ENCODE measurements at places on chromosomes 3 and 15.

- no peak overlapping the region for H3K27ac ChIP-seq
- H3K4me3 ChIP-seq, result no peak overlapping the region
- H3K4me1 ChIP-seq, result peaks cover 20% of the 10 kb centered on the region
- no peak for DNase-seq
- H3K27me3 ChIP-seq, result peaks cover 7% of the 10 kb centered on the region
These were observed 50.3 kb downstream of the LHFPL4 start for GRCh38 chr3:9503283-9503682.

GRCh38 chr3:174325834-174326700 is 533.1 kb upstream of the NAALADL2 start:
- no peak for DNase-seq
- no peak overlapping the region for H3K4me3 ChIP-seq
- H3K27ac ChIP-seq, result no peak overlapping the region
- H3K36me3 ChIP-seq, result no peaks in the 10 kb centered on the region

DNA sequence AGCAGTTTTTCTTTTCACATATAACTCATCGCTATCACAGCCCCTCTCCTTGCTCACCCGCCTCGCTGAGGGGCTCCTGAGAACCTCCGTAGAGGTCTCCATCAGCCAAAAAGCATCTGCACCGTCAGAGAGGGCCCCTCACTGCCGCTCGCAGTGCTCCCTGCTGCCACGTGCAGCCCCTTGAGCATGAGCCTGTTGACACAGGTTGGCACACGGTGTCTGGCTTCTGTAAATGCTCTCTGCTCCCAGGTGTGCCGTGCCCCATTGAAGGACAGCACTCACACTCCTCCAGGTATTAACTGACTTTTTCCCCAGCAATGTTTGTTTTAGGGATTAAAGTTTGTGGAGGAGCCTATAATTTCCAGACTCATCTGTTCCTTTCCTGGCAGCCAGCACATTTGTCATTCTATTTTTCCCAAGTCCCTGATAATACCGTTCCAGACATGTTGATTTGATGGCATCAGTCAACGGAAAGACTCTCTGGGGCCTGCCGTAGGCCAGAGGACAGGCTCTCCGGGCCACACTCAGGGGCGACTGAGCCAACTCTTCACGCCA is 2.1 kb upstream of the FURIN start:
- no peak overlapping the region for H3K4me3 ChIP-seq
- no peak for DNase-seq
- peaks cover 90% of the 10 kb centered on the region for H3K4me1 ChIP-seq
- H3K27me3 ChIP-seq, result no peaks in the 10 kb centered on the region

DNA sequence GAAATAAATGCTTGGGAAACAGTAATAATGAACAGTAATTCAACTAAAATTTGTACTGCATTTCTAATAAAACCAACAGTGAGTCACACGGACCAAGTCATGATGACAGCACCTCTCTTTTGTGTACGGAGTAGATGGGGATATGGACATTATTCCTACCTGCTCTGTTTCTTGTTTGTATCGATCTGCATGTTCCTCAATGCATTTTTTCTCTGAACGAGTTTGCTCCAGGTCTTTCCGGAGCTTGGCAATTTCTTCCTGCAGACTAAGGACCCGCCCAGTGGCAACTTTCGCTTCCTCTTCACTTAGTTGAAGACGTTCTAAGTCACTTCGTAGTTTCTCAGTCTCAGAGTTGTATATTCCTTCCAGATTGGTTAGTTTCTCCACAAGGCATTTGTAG is 74.4 kb upstream of the MYO5C start:
- no peak overlapping the region for H3K27ac ChIP-seq
- H3K4me1 ChIP-seq, result no peaks in the 10 kb centered on the region
- no peaks in the 10 kb centered on the region for H3K36me3 ChIP-seq

- peaks cover 21% of the 10 kb centered on the region for H3K4me1 ChIP-seq
- DNase-seq, result no peak
- H3K4me3 ChIP-seq, result no peak overlapping the region
- peak overlapping the region; percentile 81 for H3K27ac ChIP-seq
These were observed 75.0 kb downstream of the BFSP2 start for GRCh38 chr3:133474817-133475216.

- no peak overlapping the region for H3K4me3 ChIP-seq
- H3K36me3 ChIP-seq, result no peaks in the 10 kb centered on the region
- H3K4me1 ChIP-seq, result no peaks in the 10 kb centered on the region
- no peak for DNase-seq
- H3K27ac ChIP-seq, result no peak overlapping the region
- no peaks in the 10 kb centered on the region for H3K27me3 ChIP-seq
These were observed 589.7 kb upstream of the KCNMB2 start for GRCh38 chr3:177946497-177946896.

DNA sequence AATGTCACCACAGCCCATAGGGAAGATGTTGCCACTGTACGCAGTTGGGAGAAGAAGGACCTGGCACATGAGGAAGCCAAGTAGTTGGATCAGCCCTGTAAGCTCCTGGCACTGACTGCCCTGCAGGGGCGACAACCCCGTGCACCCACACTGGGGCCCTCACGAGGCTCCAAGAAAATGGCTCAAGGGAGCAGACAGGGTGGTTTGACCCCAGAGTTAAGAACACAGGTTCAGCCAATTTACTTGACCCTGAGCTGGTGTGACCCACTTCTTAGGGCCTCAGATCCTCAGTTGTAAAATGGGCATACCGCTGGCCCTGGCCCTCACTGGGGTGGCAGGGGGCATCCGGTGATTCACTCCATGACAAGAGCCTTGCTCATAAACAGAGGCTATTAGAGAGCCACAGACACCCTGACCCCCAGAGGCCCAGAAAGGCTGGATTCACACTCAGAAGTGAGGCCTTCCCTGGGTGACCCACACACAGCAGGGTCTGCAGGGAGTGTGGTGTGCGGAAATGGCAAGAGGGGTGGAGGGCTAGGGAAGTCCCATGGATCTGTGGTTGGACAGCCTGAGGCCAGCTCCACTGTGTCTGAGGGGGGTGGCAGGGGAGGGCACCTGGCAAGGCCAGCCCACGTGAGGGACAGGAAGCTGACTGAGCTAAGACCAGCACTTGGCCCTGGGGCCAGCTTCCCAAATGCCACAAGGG is 1.7 kb upstream of the HHATL start:
- H3K4me1 ChIP-seq, result no peaks in the 10 kb centered on the region
- no peak overlapping the region for H3K4me3 ChIP-seq
- no peaks in the 10 kb centered on the region for H3K36me3 ChIP-seq
- no peaks in the 10 kb centered on the region for H3K27me3 ChIP-seq
- no peak overlapping the region for H3K27ac ChIP-seq

DNA sequence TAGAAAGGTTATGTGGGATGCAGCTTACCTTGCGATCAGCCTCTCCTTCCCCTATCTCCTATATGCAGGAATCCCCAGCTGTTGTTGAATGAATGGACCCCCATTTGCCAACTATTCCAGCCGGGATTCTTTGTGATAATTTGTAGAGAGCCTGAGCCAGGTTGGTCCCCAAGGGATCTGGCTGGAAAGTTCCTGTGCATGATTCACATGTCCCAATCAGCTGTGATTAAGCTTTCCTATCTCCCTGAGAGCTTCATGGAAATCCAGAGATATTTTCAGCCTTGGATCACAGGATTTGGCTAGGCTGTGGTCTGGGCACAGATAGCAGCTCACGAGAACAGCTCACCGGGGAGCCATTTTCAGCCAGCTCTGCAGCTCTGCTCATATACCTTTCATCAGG is 76.7 kb downstream of the ARNT2 start:
- no peaks in the 10 kb centered on the region for H3K36me3 ChIP-seq
- H3K4me3 ChIP-seq, result no peak overlapping the region
- no peaks in the 10 kb centered on the region for H3K4me1 ChIP-seq
- no peak overlapping the region for H3K27ac ChIP-seq

DNA sequence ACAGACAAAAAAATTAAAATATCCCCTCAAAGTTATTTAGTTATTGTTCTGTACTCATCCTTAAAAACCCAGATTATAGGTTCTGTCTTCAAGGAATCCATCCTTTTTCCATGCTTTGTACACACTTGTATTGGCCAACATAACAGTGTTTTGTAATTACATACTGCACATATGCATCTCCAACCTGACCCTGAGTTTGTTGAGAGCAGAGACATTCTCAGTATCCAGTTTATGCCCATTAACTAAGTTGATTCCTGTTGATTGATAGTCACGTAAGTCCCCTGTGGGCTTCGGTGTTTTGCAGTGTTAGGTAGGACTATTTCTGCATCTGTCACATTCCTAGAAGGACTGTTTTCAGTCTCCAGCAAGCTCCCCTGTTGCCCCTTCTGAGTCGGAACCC is 33.6 kb downstream of the MOBP start:
- DNase-seq, result no peak
- no peaks in the 10 kb centered on the region for H3K4me1 ChIP-seq
- H3K36me3 ChIP-seq, result no peaks in the 10 kb centered on the region

GRCh38 chr3:17830788-17831187 is 88.4 kb upstream of the TBC1D5 start:
- H3K36me3 ChIP-seq, result no peaks in the 10 kb centered on the region
- no peak for DNase-seq
- no peak overlapping the region for H3K4me3 ChIP-seq
- no peaks in the 10 kb centered on the region for H3K27me3 ChIP-seq
- no peak overlapping the region for H3K27ac ChIP-seq

DNA sequence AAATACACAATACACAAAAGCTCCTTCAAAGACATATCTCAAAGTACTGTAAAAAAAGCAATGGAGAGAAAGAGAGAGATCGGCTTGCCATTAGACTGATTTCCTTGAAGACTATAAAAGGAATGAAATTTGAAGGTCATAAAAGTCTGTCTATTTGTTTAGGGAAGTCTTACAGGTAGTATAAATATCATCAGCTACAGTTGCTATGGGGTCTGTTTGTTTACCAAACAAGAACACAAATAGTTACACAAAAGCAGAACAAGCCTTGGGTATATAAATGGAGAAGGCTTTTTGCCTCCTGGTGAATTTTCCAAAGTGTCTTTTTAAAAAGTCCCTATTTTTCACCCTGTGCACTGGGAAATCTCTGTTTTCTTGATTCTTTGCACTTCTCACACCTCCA is 552.3 kb downstream of the FOXP1 start:
- peak overlapping the region; percentile 20 for H3K27ac ChIP-seq
- peaks cover 73% of the 10 kb centered on the region for H3K36me3 ChIP-seq
- H3K4me1 ChIP-seq, result peaks cover 18% of the 10 kb centered on the region
- DNase-seq, result no peak

GRCh38 chr3:16589120-16589519 is 16.1 kb downstream of the DAZL start:
- H3K27me3 ChIP-seq, result no peaks in the 10 kb centered on the region
- H3K4me3 ChIP-seq, result no peak overlapping the region
- no peak overlapping the region for H3K27ac ChIP-seq
- H3K36me3 ChIP-seq, result no peaks in the 10 kb centered on the region

GRCh38 chr3:9870978-9871377 is 9.1 kb downstream of the CIDEC start:
- H3K36me3 ChIP-seq, result no peaks in the 10 kb centered on the region
- no peaks in the 10 kb centered on the region for H3K4me1 ChIP-seq
- H3K27me3 ChIP-seq, result no peaks in the 10 kb centered on the region

GRCh38 chr3:27971600-27971999 is 249.5 kb upstream of the EOMES start:
- DNase-seq, result no peak
- no peaks in the 10 kb centered on the region for H3K4me1 ChIP-seq
- H3K36me3 ChIP-seq, result no peaks in the 10 kb centered on the region
- no peak overlapping the region for H3K4me3 ChIP-seq
- H3K27me3 ChIP-seq, result no peaks in the 10 kb centered on the region
- H3K27ac ChIP-seq, result no peak overlapping the region

GRCh38 chr15:60649845-60650548 is 171.1 kb upstream of the ICE2 start:
- peak overlapping the region; percentile 68 for H3K27ac ChIP-seq
- no peaks in the 10 kb centered on the region for H3K27me3 ChIP-seq
- peaks cover 60% of the 10 kb centered on the region for H3K4me1 ChIP-seq
- no peak for DNase-seq
- H3K4me3 ChIP-seq, result no peak overlapping the region

DNA sequence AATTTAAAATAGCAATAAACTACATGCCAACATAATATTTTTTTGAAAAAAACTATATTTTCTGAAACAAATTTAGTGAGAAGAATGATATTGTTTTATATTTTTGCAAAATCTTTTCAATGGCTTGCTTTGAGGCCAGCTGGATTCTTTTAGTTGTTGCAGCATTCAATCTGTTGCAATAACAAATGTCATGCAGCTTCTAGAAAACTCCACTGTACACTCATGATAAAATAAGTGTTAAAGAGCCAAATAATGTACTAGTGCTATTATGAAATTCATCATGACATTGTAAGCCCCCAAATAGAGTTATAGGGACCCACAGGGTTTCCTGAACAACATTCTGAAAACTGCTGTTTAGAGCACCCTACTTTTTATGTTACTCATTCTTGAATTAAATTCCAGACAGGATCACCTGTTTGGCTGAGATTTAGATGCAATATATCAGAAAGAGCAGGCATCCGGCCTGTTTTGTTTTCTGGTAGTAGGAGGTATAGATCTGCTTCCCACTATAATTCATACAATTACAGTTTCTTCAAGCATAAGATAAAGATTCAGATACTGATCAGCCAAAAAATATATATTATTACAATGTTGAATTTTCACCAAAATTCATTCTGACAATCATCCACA is 703.0 kb upstream of the ZNF385D start:
- H3K4me3 ChIP-seq, result no peak overlapping the region
- H3K27me3 ChIP-seq, result no peaks in the 10 kb centered on the region
- H3K27ac ChIP-seq, result no peak overlapping the region
- no peak for DNase-seq
- no peaks in the 10 kb centered on the region for H3K36me3 ChIP-seq

GRCh38 chr15:33908406-33908805 is 59.9 kb upstream of the CHRM5 start:
- DNase-seq, result no peak
- H3K36me3 ChIP-seq, result no peaks in the 10 kb centered on the region
- H3K4me3 ChIP-seq, result no peak overlapping the region
- no peak overlapping the region for H3K27ac ChIP-seq
- H3K4me1 ChIP-seq, result no peaks in the 10 kb centered on the region
- no peaks in the 10 kb centered on the region for H3K27me3 ChIP-seq

DNA sequence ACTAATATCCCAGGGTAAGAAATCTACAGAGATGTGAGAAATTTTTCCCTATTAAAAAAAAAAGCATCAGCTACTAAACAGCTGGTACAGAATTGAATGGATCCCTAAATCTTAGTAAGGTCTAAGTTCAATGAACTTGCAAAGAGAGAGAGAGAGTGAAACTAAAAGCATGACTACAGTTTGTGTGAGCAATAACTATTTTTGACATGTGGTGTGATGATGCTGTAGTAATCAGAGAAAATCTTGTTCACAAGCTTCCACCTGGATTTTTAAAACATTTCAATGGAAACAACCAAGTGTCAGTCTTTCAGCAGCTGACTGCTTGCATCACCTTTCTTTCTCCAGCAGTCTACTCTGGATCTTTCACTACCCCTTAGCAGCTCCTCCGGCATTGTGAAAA is 45.2 kb upstream of the ABI3BP start:
- H3K4me1 ChIP-seq, result peaks cover 5% of the 10 kb centered on the region
- H3K27ac ChIP-seq, result no peak overlapping the region
- DNase-seq, result no peak
- H3K36me3 ChIP-seq, result no peaks in the 10 kb centered on the region

GRCh38 chr15:90038632-90039095 is 37.5 kb downstream of the ZNF710 start:
- no peaks in the 10 kb centered on the region for H3K27me3 ChIP-seq
- DNase-seq, result no peak
- H3K4me1 ChIP-seq, result peaks cover 27% of the 10 kb centered on the region
- H3K27ac ChIP-seq, result no peak overlapping the region
- H3K36me3 ChIP-seq, result no peaks in the 10 kb centered on the region

Measured in esophagus squamous epithelium (tissue), 5 donors.